ENCODE measurements at places on chromosomes 3 and 15.

DNA sequence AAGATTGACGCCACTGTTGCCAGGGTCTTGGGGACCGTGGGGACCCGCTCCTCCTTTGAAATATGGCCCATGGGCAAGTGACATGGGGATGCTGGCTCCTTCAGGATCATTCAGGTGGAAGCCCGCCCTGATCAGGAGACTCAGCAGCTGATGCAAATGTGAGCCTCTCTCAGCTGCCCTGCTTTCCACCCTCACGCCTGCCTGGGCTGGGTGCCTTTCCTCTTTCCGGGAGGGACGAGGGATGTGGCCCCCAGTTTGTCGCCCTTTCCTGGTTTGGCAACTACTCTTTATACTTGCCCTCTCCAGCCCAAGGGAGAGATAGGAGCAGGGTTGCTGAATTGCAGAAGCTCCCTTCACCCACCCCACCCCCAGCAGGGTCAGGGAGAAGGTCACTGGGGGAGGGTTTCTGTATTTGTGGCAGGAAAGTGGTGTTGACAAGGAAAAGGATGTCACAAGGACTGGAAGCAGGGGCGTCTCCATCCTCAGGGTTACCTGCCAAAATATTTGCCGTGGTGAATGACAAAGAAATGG is 21.8 kb downstream of the DNASE1L3 start:
- DNase-seq: no peak

DNA sequence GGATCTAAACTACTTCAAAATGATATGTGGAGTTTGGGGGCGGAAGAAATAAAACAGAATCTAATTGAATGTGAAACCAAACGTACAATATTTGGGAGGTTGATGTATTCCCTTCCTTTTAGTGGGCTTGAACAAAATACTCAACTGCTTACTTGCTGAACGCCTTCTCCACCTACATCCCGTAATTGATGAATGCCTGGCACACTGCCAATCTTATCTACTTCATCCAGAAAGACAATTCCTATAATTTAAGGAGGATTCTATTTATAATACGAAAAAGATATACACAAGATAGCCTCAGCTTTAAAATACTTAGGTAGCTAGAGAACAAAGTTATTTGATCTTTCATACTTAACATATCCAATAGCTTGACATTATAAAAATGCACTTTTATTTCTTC is 23.1 kb upstream of the PDCD7 start:
- no peak for DNase-seq

- no peak for DNase-seq
Observed at GRCh38 chr3:195537995-195538394, 5.1 kb downstream of the PPP1R2 start.

- no peak for DNase-seq
Observed at GRCh38 chr15:62495670-62496614, 330.9 kb upstream of the C2CD4B start.

GRCh38 chr15:21267671-21268395 is 172.5 kb downstream of the POTEB3 start:
- DNase-seq: no peak

- no peak for DNase-seq
Observed at GRCh38 chr3:138835397-138835757, 649 bp upstream of the PIK3CB start.

DNA sequence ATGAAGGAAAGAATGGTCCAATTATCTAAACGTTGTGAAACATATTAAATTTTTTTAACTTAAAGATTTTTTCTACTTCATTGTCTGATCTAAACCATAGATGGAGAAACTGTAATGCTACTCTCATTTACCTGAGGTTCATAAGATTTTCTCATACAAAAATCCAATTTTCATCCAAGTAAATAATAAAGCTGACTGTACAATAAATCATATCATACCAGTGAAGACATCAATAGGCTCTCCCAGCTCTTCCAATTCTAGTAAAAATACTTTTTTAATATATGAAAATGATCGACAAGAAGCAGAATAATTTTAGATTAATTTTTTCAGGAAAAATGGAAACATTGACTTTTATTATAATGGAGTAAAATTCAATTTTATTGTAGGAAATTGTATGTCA is 260.8 kb downstream of the GABRG3 start:
- DNase-seq: no peak

- no peak for DNase-seq
Observed at GRCh38 chr3:12194209-12194608, 35.5 kb upstream of the TIMP4 start.

- no peak for DNase-seq
Observed at GRCh38 chr15:69793781-69794451, 303.8 kb downstream of the TLE3 start.

DNA sequence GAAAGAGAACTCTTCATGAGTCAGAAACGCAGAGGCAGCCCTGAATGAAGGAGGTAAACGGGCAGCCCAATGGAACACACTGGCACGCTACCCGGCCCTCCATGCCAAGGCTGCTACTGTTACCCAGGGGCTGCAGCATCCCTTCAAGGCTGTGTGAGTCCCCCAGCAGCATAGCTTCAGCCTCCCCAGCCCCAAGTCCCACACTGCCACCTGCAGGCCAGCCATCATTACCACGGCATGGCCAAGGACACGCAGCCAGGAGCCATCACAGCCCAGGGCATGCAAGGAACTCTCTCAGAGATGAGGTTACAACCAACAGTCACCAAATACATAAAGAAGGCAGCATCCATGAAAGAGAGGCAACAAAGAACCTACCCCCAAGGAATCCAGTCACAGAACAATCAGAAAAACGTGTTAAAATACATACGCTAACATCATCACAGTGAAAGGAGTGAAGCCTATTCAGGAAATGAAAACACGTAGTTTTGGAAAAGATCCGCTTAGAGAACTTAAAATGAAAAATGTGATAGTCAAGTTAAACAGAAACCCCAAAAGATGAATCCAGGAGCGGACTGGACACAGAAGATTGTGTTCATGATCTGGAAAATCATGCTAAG is 22.4 kb downstream of the PLA2G4F start:
- DNase-seq: no peak

- DNase-seq: no peak
Observed at GRCh38 chr3:39088456-39088855, 19.0 kb downstream of the GORASP1 start.

GRCh38 chr3:126370055-126370454 is 12.8 kb upstream of the KLF15 start:
- no peak for DNase-seq

DNA sequence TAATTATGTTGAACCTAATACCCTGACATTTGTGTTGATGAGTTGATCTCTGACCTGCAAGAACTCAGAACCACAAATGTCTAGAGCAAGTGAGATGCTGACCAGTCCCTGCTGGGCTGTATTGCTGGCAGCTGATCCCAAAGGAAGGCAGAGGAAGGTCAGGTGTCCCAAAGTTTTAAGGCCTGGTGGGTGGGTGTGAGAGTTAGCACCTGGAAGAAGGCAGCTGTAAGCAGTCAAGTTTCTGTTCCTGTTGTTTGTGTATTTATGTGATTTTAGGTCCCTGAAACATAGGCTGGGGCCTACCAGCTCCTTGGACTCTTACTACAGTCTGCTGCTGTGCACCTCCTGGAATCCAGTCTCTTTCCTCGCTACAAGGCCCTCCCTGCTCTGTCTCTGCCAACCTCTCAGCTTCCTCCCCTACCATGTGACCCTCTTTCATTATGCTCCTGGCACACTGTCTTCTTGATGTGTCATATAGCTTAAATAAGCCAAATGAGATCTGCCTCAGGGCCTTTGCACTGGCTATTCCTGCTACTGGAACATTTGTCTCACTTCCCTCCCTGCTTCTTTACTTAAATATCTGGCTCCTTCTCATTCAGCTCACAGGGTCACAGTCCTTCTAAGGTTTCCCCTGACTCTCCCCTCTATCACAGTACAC is 31.0 kb upstream of the ATOSA start:
- no peak for DNase-seq

DNA sequence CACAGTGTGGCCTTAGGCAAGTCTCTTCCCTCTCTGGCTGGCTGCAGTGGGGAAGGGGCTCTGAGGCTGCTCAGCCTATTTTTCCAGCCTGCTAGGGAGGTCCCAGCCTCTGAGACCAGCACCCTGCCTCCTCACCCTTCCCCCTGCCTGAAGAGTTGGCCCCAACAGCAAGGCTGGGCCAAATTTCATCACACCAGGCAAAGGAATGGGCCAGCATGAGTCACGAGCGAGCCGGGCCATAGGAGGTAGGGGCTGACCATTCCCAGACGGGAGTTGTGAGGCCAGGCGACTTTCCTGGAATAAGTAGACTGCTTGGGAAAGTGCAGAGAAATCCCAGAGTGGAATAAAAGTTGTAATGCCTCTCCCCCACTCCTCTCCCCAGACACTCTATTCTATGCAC is 5.7 kb upstream of the FBLN2 start:
- DNase-seq: no peak

GRCh38 chr3:45506084-45506483 is 88.5 kb upstream of the LIMD1 start:
- no peak for DNase-seq

- no peak for DNase-seq
Observed at GRCh38 chr15:74593122-74593521, 22.5 kb upstream of the CLK3 start.

GRCh38 chr15:81281766-81282605 is 42.0 kb downstream of the STARD5 start:
- no peak for DNase-seq

DNA sequence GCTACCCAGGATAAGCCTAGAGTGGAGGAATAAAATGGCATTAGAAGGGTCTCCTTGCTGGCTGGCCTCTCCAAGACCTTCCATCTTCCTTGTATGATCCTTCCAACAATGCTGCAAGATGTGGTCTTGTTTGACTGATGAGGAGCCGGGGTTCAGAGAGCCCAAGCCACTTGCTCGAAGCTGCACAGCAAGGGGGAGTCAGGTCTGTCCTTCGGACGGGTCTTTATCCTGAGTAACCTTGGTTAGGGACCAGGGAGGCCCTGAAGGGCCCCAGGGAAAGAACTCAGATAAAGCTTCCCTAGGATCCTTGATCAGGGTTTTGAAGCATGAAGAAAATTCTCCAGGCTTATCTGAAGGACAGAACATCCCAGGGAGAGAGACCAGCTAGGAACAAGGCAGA is 7.0 kb upstream of the DNAJB8 start:
- DNase-seq: no peak

DNA sequence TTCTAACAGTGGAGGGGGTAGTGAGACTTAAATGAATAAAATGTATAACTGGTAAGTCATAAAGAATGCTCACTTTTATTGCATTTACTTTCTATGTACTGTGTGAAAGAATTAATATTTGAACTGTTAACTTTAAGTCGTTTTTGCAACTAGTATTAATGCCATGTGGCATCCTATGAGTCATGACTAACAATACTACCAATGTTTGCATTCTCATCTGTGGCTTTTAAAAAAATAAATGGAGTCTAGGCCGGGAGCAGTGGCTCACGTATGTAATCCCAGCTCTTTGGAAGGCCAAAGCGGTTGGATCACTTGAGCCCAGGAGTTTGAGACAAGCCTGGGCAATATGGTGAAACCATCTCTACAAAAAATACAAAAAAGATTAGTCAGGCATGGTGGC is 5.2 kb downstream of the C3orf49 start:
- DNase-seq: no peak
